ENCODE measurements at places on chromosomes 3 and 15.

- no peak for DNase-seq
These were observed 15.4 kb downstream of the UBP1 start for GRCh38 chr3:33424606-33425452.

GRCh38 chr3:88000853-88001252 lies 58.0 kb downstream of the CGGBP1 start:
- DNase-seq = peak; percentile 45

- no peak for DNase-seq
These were observed 50.9 kb downstream of the ABHD2 start for GRCh38 chr15:89138999-89139612.

- DNase-seq = peak; percentile 88
These were observed 258.1 kb downstream of the TBL1XR1 start for GRCh38 chr3:176939022-176939817.
